ENCODE measurements at places on chromosomes 5 and 9. TPM values are rescaled to one million over a fixed set of nuclear protein-coding genes. Genes with fewer than 3 reads are reported as not detected.
A peak's percentile ranks its signal among the peaks of the same experiment; 100 is the strongest.

GRCh38 chr5:143865426-143866025, 53.6 kb downstream of the HMHB1 start:
- no peaks in the 10 kb centered on the region for H3K27me3 ChIP-seq
- no peaks in the 10 kb centered on the region for H3K4me1 ChIP-seq
- H3K27ac ChIP-seq: no peak overlapping the region
- no peak overlapping the region for H3K4me3 ChIP-seq

The CCDC180 gene
- total RNA-seq: 2.5 TPM

DNA sequence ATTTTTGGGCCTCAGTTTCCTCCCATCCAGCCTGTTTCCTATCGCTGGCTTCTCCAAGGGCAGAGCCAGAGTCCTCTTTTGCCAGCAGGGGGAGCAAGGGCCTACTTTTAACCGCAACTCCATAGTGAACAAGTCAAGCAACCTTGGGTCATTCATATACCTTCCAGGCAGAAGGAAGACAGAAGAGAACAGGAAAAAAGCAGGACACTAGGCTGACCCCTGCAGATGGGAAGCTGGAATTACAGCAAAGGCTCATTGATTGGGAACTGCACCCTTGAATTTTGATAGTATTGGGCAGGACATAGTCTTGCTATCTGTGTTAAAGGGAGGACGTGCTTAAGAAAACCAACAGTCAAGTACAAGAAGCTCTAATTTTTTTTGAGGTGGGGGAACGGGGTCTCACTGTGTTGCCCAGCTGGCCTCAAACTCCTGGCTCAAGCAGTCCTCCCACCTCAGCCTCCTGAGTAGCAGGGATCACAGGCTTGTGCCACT, 30.1 kb downstream of the QRFP start:
- H3K27ac ChIP-seq: no peak overlapping the region
- H3K27me3 ChIP-seq: no peaks in the 10 kb centered on the region
- H3K4me1 ChIP-seq: peaks cover 5% of the 10 kb centered on the region
- H3K36me3 ChIP-seq: peaks cover 24% of the 10 kb centered on the region

The LHX6 gene
- not detected for total RNA-seq

- H3K27ac ChIP-seq: no peak overlapping the region
- no peaks in the 10 kb centered on the region for H3K4me1 ChIP-seq
- no peaks in the 10 kb centered on the region for H3K27me3 ChIP-seq
- H3K36me3 ChIP-seq: no peaks in the 10 kb centered on the region
- no peak overlapping the region for H3K4me3 ChIP-seq
- no peak for DNase-seq
Observed at GRCh38 chr5:146606893-146607292, 90.9 kb upstream of the GPR151 start.

DNA sequence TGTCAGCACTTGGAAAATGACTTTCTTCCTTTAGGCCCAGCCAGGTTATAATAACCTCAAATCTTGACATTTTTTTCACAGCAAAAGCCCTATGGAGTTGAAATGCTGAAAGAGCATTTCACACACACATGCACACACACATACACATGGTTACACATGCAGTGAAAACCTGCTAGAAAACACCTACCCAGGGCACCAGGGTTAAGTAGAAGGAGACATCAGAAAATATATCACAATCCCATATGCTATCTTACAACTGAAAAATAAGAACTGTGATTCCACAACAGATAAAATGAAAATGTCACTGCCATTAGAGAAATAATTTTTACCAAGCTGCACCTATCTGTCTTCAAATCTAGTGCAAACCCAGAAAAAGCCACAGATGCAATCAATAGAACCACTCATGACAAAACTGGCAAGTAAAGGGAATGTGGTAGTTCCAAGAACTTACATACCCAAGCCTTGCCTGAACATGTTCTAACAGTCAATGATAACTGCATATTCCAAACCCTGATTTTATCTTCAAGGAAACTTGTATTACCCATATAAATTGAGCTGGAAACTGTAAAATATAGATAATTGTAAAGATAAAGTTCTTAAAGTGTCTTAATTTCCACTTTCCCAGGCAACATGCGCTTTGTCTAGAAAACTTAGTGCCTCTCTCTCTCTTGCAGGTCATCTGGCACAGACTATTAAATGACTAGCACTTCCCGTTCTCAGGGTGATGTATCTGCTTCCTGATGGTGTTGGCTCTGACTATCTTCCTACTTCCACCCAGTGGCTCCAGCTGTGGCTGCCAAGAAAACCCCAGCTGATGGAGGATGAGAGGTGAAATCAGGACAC, 250.2 kb upstream of the PTGER4 start:
- no peak overlapping the region for H3K27ac ChIP-seq
- peak; percentile 28 for DNase-seq
- no peaks in the 10 kb centered on the region for H3K36me3 ChIP-seq
- H3K4me1 ChIP-seq: no peaks in the 10 kb centered on the region

- H3K27me3 ChIP-seq: peaks cover 1% of the 10 kb centered on the region
- no peak for DNase-seq
- no peaks in the 10 kb centered on the region for H3K36me3 ChIP-seq
Observed at GRCh38 chr9:129242191-129242941, 64.3 kb upstream of the IER5L start.

DNA sequence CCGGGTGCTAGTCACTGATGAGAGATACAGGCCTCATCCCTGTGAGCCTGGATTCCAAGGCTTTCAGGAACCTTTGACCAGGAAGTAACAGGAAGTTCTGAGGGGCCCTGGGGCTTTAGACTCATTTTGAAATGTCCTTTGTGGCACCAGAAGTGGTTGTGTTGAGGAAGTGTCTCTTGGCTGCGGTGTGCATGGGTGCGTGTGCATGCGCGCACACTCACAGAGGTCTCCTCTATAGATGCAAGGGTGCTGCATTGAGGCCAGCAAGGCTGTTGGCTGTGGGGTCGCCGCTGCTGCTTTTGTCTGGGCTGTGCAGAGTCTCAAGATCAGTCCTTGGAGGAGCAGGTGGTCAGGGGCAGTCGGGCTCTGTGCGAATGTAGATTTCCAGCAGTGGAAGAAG, 7.6 kb downstream of the RAB24 start:
- no peak overlapping the region for H3K27ac ChIP-seq
- no peaks in the 10 kb centered on the region for H3K27me3 ChIP-seq
- peaks cover 4% of the 10 kb centered on the region for H3K4me1 ChIP-seq
- DNase-seq: no peak
- H3K36me3 ChIP-seq: peaks cover 15% of the 10 kb centered on the region
- no peak overlapping the region for H3K4me3 ChIP-seq

- no peak overlapping the region for H3K4me3 ChIP-seq
- DNase-seq: no peak
- H3K27me3 ChIP-seq: no peaks in the 10 kb centered on the region
- no peaks in the 10 kb centered on the region for H3K4me1 ChIP-seq
- H3K27ac ChIP-seq: no peak overlapping the region
Observed at GRCh38 chr5:146872188-146872587, 6.4 kb downstream of the PPP2R2B start.

- H3K27ac ChIP-seq: no peak overlapping the region
- H3K27me3 ChIP-seq: no peaks in the 10 kb centered on the region
- no peaks in the 10 kb centered on the region for H3K36me3 ChIP-seq
- H3K4me1 ChIP-seq: no peaks in the 10 kb centered on the region
- DNase-seq: peak; percentile 65
Observed at GRCh38 chr5:98296426-98296825, 477.0 kb upstream of the RGMB start.

DNA sequence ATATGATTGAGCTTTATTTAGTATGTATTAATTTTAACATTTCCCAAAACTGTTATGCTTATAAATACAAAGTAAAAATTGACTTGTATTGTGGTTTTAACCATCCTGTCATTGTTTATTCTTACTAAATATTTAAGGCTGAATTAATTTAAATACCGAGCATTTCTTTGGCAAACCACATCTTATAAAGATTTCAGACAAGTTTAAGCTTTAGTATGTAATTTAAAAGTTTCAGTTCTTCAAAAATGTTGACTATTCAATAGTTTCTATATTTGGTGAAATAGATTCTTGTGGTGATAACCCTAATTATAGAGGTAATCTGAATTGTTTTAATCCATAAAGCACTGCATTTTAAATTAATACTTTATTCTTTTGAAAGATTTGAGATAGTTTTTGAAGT, 65.5 kb downstream of the CCNH start:
- no peaks in the 10 kb centered on the region for H3K4me1 ChIP-seq
- no peaks in the 10 kb centered on the region for H3K27me3 ChIP-seq
- peak; percentile 59 for DNase-seq
- H3K4me3 ChIP-seq: no peak overlapping the region
- H3K27ac ChIP-seq: no peak overlapping the region

- H3K4me3 ChIP-seq: no peak overlapping the region
- H3K27ac ChIP-seq: no peak overlapping the region
- H3K27me3 ChIP-seq: no peaks in the 10 kb centered on the region
Observed at GRCh38 chr9:12719431-12719830, 26.2 kb downstream of the TYRP1 start.

GRCh38 chr9:15717290-15717967, 164.6 kb downstream of the CCDC171 start:
- no peaks in the 10 kb centered on the region for H3K4me1 ChIP-seq
- no peaks in the 10 kb centered on the region for H3K36me3 ChIP-seq
- no peak for DNase-seq
- H3K27ac ChIP-seq: no peak overlapping the region
- no peaks in the 10 kb centered on the region for H3K27me3 ChIP-seq

The SLC36A3 gene
- total RNA-seq: not detected

The ACTBL2 gene
- total RNA-seq: under 0.01 TPM

The PCDHB15 gene
- total RNA-seq: 1.8 TPM

The C5orf52 gene
- total RNA-seq: not detected

GRCh38 chr5:12292610-12293204, 388.5 kb upstream of the CTNND2 start:
- H3K36me3 ChIP-seq: no peaks in the 10 kb centered on the region
- no peaks in the 10 kb centered on the region for H3K27me3 ChIP-seq
- no peak overlapping the region for H3K4me3 ChIP-seq
- peak; percentile 20 for DNase-seq

The ZNF454 gene
- total RNA-seq: 3.1 TPM

- H3K36me3 ChIP-seq: no peaks in the 10 kb centered on the region
- H3K27me3 ChIP-seq: no peaks in the 10 kb centered on the region
- no peak for DNase-seq
- H3K27ac ChIP-seq: no peak overlapping the region
- H3K4me3 ChIP-seq: no peak overlapping the region
- H3K4me1 ChIP-seq: no peaks in the 10 kb centered on the region
Observed at GRCh38 chr5:147538236-147538635, 28.4 kb upstream of the DPYSL3 start.

GRCh38 chr5:74085782-74086181, 459.8 kb downstream of the ARHGEF28 start:
- no peaks in the 10 kb centered on the region for H3K36me3 ChIP-seq
- H3K4me3 ChIP-seq: no peak overlapping the region
- H3K4me1 ChIP-seq: no peaks in the 10 kb centered on the region
- no peak for DNase-seq

DNA sequence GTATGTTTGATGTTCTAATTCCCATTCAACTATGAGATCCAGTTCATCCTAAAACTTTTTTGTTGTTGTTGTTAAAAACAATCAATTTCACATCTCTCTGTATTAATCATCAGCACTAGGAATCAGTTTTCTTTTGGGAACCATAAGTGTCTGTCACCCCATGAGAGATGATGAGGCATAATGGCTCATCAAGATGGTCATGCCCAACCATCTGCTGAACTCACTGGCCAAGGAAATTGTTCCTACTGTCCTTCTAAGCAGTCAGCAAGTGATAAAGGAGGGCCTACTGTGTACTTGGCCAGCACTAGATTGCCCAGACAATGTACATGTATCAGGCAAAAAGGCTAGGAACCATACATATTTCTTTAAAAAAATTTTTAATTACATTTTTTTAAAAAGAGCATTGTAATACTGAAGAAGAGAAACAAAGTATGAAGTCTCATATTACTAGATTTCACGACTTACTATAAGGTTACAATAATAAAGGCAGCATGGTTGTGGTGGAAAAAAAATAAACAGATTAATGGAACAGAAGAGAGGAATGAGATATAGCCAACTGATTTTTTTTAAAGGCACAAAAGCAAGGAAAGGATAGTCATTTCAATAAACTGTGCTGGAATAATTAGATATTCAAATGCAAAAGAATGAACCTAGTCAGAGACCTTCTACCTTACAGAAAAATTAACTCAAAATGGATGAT, 458.3 kb downstream of the SPOCK1 start:
- H3K4me3 ChIP-seq: no peak overlapping the region
- DNase-seq: no peak
- H3K27ac ChIP-seq: no peak overlapping the region
- no peaks in the 10 kb centered on the region for H3K27me3 ChIP-seq

- H3K36me3 ChIP-seq: no peaks in the 10 kb centered on the region
- no peak overlapping the region for H3K27ac ChIP-seq
- H3K4me1 ChIP-seq: no peaks in the 10 kb centered on the region
- H3K27me3 ChIP-seq: no peaks in the 10 kb centered on the region
Observed at GRCh38 chr5:137022043-137022442, 477.1 kb downstream of the SPOCK1 start.

GRCh38 chr9:137128862-137129455, 10.0 kb upstream of the GRIN1 start:
- H3K4me3 ChIP-seq: peak overlapping the region; percentile 71
- peak overlapping the region; percentile 74 for H3K27ac ChIP-seq
- H3K4me1 ChIP-seq: peaks cover 3% of the 10 kb centered on the region

The AIF1L gene
- 0.51 TPM for total RNA-seq

- no peaks in the 10 kb centered on the region for H3K27me3 ChIP-seq
- no peak overlapping the region for H3K27ac ChIP-seq
- DNase-seq: no peak
- no peak overlapping the region for H3K4me3 ChIP-seq
- H3K36me3 ChIP-seq: no peaks in the 10 kb centered on the region
Observed at GRCh38 chr9:71209890-71210289, 88.5 kb upstream of the TRPM3 start.

DNA sequence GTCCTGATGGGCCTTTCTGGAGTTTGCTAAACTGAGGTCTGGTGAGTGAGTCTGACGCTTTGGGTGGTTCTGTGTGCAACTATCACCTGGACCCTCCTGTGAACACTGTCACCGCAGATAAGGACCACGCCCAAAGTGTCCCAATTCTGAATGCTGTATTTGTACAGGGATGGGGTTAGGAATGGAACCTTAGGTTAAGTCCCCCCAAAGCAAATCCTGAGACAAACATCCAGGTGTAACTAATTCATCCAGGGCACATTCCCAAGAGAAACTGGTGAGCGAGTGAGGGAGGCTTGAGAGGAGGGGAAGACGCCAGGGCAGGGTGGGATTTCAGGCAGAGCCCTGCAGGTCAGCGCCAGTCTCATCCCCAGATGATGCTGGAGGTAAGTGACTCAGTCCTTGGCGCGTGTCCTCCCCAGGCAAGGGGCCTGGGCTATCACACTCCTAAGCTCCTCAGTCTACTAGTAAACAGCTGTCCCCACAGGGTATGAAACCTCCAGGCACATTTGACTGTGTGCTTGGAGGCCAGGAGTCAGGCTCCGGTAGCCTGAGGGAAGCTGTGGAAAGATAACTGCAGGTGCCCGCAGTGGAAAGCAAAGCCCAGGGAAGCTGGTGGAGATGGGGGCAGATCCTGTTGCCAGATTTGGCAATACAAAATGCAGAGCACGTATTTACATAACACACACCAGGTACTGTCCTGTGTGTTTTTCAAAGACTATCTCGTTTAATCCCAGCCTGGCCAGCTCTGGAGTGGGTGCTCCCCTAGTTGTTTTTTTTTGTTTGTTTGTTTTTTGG, 66.7 kb downstream of the IL6ST start:
- no peak overlapping the region for H3K4me3 ChIP-seq
- no peaks in the 10 kb centered on the region for H3K36me3 ChIP-seq
- no peak overlapping the region for H3K27ac ChIP-seq

- H3K4me1 ChIP-seq: peaks cover 6% of the 10 kb centered on the region
- DNase-seq: no peak
- peaks cover 10% of the 10 kb centered on the region for H3K27me3 ChIP-seq
- H3K4me3 ChIP-seq: no peak overlapping the region
Observed at GRCh38 chr9:121604654-121605053, 46.8 kb upstream of the DAB2IP start.

The GALNT12 gene
- 18.2 TPM for total RNA-seq

- no peaks in the 10 kb centered on the region for H3K27me3 ChIP-seq
- H3K36me3 ChIP-seq: peaks cover 3% of the 10 kb centered on the region
- H3K4me1 ChIP-seq: peaks cover 12% of the 10 kb centered on the region
- peak; percentile 65 for DNase-seq
- H3K4me3 ChIP-seq: no peak overlapping the region
Observed at GRCh38 chr5:68290260-68290674, 74.7 kb downstream of the PIK3R1 start.
